LoVo (cell line): ENCODE measurements at places on chromosomes 7 and 10.

- DNase-seq = peak; percentile 93
Measured at GRCh38 chr7:55132890-55133551, 114.2 kb downstream of the EGFR start.

GRCh38 chr10:100970076-100970913, 991 bp downstream of the SEMA4G start:
- DNase-seq = peak; percentile 27

DNA sequence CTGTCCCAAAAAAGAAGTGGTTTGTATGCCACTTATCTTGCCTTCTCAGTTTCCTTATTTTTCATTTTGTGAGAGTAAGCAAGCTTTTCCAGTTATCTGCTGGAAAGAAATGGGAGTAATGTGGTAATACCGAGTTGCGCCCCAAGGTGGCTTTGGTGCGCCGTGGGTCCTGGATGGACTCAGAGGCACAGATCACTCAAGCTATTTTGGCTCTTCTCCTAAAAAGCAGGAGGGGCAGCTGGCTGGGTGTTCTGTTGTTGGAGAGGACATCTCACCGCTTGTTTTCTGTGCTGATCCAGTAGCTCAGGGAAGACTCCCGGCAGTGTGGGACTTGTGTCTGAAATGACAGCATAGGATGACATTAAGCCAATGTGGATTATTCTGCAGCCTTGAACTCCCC, 16.4 kb downstream of the PRKRIP1 start:
- DNase-seq = no peak

GRCh38 chr7:53470336-53470970, 435.0 kb downstream of the POM121L12 start:
- no peak for DNase-seq

GRCh38 chr10:33179067-33179466, 155.4 kb downstream of the NRP1 start:
- DNase-seq = no peak

- DNase-seq = no peak
Measured at GRCh38 chr10:28833313-28833712, 156.0 kb downstream of the BAMBI start.

GRCh38 chr7:502296-502695, 17.4 kb downstream of the PDGFA start:
- DNase-seq = no peak

DNA sequence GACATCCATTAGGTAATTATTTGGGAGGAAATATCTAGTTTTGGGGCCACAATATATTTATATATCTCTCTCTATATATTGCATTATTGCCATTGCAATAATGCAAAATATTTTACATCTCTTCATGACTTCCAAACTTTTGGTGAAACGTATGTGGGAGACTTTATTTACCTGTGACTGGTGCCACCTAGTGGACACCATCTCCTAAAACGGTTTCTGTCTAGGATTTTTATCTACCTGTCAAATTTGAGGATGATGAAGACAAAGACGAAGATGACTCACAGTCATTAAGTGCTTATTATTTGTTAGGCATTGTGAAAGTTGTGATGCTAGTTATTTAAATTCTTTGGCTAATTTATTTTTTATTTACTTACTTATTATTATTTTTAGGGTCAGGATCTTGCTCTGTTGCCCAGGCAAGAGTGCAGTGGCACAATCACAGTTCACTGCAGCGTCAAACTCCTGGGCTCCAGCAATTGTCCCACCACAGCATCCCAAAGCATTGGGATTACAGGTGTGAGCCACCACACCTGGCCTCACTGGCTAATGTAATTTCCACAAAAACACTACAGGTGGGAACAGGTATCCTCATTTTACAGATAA, 18.7 kb upstream of the CBLL1 start:
- peak; percentile 62 for DNase-seq

- no peak for DNase-seq
Measured at GRCh38 chr10:123221418-123221817, 67.2 kb downstream of the BUB3 start.
